ENCODE measurements at places on chromosomes 2 and 18.

- DNase-seq = no peak
Observed at GRCh38 chr2:237324837-237325236, 89.1 kb downstream of the COL6A3 start.

GRCh38 chr2:67841711-67842110 is 221.1 kb downstream of the C1D start:
- no peak for DNase-seq

- no peak for DNase-seq
Observed at GRCh38 chr2:63438181-63438580, 150.1 kb downstream of the WDPCP start.

DNA sequence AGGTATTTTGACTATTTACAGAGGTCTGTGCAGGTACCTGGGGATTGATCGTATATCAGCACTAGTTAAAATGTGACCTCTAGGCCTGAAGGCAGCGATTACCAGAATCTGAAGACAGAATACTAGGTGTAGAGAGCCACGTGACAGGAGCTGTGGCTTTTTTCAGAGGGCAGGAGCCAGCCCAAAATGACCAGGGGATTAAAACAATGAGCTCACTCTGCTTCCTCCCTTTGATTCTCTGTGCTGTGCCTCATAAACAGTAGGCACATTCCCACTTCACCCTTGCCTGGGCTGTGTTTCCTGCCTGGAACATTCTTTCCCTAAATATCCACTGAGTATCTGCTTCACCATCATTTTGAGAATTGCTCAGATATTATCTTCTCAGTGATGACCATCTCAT is 15.2 kb downstream of the ITGAV start:
- no peak for DNase-seq

GRCh38 chr2:173754165-173754564 is 211.0 kb downstream of the SP3 start:
- no peak for DNase-seq

DNA sequence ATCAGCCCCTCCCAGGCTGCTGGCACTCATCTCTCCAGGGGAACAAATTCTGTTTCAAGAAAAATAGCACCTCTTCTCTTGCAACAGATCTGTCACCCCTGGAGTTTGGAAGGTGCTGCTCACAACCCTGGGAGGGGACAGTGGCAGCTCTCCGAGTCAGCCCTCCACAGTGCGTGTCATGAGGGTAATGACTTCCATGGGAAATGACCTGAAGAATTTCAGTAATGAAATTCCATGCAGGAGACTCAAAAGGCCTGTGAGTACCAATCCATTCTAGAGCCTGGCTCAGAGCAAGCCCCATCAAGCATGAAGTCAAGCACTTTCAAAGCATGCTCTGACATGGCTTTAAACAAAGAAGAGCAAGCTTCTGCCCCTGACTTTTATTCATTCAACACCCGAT is 276.3 kb upstream of the PARD3B start:
- DNase-seq = no peak

- DNase-seq = no peak
Observed at GRCh38 chr2:139967665-139968064, 1187.5 kb upstream of the NXPH2 start.

DNA sequence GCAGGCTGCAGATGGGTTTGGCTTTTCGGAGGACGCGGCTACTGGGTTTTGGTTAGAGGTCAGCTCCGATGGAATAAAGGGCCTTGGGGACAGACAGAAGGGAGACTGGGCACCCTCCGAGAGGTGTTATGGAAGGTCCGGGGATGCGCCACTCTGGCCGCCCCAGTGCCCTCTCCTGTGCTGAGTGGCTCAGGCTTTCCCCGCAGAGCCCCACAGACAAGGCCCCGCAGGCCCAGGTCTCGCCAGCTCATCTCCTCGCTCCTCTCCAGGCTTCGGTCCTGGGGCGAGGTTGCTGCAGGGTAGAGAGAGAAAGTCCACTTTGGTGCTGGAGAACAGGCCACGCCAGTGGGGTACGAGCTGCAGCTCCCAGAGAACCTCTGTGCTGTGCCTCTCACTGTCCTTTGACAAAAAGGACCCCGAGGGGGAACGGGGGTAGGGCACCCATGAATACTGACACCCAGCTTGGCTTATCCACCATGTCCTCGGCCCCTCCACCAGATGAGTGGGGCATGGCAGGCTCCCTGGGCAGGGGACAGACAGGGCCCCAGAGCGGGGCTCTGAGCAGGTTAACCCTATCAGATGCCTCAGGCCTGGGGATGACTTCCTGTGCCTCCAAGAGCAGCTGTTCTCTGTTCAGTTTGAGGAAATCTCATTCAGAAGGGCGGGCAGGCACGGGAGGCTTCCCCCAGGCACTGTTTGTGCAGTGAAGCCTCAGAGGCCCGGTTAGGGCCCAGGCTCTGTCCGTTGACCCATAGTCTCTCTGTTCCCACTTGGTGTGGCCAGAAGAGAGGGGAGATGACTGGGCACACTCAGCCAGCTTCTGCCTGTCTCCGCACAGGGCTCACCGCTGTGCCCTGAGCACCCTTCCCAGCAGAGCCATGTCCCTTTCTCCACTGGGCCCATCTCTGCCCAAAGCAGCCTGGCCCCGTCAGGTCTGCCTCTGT is 15.7 kb upstream of the CNNM3 start:
- DNase-seq = no peak

DNA sequence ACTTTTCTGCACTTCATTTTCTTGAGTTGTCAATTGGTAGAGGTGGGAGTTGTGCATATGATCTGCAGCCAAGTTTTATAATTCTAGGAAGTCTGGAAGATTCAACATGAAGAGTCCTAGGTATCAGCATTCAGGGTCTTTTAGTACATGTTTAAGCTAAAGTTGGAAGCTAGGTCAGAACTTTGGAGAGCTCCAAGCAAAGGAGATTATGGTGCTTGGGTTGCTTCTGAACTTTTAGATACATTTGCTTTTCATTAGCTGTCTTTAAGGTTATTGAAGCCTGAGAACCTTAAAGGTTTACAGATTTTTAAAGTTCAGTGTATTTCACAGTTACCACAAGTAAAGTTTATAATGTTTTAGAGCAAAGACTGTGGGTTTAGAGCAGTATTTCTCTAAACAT is 85.5 kb downstream of the EPC2 start:
- no peak for DNase-seq

DNA sequence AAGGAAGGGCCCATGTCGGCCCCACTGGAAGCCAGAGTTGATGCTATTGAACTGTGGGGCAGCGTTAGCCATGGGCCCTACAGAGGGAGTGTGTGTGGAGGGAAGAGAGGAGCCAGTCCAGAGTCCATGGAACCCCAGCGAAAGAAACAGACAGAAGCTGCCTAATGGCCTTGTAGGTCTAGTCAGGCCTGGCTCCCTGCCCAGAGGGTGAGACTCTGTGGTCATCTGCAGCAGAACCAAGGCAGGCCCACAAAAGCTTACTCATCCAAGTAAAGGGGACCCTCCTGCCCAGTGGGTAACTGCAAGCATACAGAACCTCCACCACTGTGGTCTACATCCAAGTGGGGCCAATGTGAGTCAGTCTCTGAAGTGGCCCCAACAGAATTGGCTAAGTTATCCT is 439.8 kb downstream of the TGIF1 start:
- no peak for DNase-seq

GRCh38 chr2:118698564-118698963 is 148.9 kb downstream of the EN1 start:
- no peak for DNase-seq

GRCh38 chr2:208065476-208065875 is 40.1 kb upstream of the PLEKHM3 start:
- no peak for DNase-seq

GRCh38 chr2:46564811-46565241 is 85.5 kb downstream of the TMEM247 start:
- DNase-seq = no peak

DNA sequence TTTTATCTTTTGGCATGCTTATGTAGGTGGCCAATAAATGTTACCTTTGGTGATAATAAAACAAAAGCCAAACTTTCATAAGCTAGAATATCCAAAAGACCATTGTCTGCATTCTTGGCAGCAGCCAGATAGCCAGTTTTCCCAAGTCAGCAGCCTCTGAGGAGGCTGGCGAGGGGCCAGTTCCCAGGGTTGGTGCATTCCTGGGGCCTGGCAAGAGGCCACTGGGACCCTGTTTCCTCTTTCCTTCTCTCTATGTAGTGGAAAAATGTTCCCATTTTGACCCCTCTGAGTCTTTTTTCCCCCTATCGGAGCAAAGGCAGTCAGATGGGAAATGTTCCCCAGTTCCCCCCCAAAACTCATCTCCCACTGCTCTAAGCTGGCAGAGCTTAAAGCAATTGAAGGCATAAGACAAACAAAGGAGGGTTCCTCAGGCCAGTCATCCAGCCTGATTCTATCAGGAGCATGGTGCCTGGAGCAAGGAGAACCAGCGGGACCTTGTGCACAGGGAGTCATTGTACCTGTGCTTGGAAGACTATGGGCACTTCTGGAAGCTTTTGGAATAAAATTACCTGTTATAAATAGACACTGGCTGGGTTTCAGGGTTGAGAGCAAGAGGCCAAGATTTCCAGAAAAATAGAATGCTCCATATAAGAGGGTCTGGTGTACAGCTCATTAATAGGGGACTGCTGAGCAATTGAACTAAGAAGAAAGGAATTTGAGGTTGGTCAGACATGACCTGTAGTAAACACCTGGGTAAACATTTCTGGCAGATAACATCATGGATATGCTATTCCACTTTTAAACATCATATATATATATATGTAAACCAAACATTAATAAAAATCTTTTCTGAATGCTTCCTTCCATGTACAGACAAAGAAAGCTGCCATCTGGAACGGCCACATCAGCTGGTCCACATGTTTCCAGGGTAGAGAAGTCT is 63.4 kb downstream of the NCKAP5 start:
- no peak for DNase-seq

DNA sequence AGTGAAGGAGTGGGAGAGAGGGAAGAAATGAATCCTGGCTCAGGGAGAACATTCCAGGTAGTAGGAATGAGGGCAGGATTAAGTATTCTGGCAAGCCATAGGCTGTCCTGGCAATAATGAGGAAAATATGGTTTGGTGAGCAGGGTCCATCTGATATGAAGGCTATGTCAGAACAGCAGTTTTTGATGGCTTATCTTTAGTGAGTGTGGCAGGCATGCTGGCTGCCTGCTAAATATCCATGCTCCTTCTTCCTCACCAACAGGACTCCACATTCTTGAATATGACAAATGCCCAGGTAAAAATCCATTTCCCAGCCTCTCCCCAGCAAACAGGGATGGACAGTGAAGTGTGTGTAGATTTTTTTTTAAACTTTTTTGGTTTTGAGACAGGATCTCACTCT is 13.2 kb upstream of the CTIF start:
- DNase-seq = no peak

GRCh38 chr18:79581406-79581805 is 98.2 kb upstream of the CTDP1 start:
- DNase-seq = no peak

GRCh38 chr2:192059266-192059665 is 135.5 kb downstream of the TMEFF2 start:
- DNase-seq = no peak

GRCh38 chr2:53737091-53737490 is 30.5 kb upstream of the CHAC2 start:
- DNase-seq = no peak

DNA sequence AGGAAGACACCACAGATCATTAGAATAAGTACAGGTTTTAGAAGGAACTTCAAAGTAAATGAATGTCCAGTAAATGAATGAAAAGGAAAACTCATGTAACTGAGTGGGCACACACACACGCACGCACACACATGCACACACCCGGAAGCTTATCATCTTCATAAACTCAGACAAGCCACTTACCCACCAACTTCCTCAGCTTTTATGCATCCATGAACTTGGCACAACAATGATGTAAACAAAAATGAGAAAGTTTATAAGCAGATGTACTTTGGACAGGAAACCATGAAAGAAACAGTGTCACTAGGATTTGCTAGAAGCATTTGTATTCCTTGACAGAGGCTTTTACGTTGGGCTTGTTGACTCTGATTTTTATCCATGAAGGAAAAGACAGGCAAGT is 23.2 kb downstream of the RNF152 start:
- DNase-seq = no peak

- no peak for DNase-seq
Observed at GRCh38 chr2:26237868-26238267, 6.6 kb downstream of the HADHA start.

DNA sequence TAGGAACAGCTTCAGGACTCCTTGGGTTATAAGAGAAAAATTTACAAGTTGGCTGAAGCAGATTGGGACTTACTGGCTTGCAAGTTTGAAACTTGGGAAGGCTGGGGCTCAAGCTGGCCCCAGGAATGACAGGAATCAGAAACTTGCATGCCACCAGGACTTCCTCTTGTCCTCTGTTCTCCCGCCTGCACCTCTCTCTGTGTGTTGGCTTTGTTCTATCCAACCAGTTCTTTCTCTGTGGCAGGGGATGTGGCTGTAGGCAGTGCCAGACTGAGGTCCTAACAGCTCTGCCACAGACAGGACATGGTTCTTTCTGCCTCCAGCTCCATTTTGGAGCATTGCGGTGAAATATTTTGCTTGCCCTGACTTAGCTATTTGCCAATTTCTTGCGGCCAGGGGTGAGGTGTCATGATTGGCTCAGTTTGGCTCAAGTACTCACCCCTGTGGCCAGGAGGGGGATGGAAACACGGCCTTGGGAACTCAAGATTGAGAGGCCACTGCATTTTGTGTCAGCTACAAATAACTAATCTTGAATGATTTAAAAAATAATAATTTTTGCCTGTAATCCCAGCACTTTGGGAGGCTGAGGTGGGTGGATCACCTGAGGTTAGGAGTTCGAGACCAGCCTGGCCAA is 48.9 kb downstream of the MEP1B start:
- DNase-seq = no peak

GRCh38 chr2:117775703-117776219 is 38.7 kb upstream of the DDX18 start:
- no peak for DNase-seq

DNA sequence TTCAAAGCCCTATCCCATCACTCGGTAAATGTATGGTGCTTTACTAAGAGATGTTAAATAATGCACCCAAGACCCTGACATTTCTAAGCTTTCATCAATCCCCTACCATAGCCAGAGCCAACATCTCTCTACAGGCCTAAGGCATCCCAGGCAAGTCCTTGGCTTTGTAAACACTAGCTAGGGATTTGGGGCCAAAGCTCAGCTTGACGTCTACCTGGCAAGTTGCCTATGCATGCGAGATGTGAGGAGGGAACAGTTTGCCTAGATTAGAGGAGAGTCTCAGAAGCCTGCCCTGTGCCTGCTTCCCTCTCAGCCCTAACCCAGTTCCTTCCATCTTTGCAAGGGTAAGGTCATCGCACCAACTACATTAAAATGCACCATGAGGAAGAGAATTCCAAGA is 221.5 kb upstream of the NCKAP5 start:
- DNase-seq = no peak

DNA sequence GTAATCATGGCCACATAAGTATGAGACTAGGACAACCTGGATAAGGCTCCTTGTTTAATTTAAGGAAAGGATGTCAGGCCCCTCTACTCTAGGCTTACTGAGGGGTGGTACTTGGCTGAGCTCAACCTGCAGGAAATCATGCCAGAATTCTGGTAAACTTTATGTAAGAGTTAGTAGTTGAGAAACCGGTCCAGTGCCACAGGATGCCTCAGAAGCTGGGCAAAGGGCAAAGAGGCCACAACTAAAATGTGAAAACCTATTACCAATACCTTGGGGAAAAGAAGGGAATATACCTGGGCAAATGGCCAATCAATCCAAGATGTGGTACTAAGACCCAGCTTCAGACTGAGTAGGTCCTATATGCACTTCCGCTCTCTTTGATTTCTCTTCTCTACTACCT is 86.7 kb downstream of the ITSN2 start:
- DNase-seq = no peak
